ENCODE measurements at places on chromosomes 7 and 10.

GRCh38 chr7:34322841-34323240 is 335.2 kb upstream of the NPSR1 start:
- no peak for DNase-seq

- no peak for DNase-seq
Measured at GRCh38 chr7:71145906-71146901, 14.3 kb downstream of the GALNT17 start.

- DNase-seq: no peak
Measured at GRCh38 chr10:92914478-92915325, 66.4 kb downstream of the EXOC6 start.

DNA sequence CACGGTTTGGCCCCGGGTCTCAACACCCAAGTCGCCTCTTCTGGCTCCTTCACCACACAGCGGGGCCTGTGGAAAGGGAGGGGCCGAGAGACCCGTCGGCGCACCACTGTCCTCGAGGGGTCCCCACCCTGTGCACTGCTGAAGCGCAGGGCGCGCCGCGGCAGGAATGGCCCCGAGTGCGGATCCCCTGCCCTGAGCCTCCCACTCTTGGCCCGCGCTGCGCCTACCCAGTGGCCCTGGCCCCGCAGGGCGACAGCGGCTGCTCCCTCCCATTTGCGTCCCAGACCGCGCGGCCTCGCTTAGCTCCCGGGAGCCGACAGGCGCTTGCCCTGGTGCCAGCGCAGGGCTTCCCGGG is 2.1 kb upstream of the SFMBT2 start:
- no peak for DNase-seq

DNA sequence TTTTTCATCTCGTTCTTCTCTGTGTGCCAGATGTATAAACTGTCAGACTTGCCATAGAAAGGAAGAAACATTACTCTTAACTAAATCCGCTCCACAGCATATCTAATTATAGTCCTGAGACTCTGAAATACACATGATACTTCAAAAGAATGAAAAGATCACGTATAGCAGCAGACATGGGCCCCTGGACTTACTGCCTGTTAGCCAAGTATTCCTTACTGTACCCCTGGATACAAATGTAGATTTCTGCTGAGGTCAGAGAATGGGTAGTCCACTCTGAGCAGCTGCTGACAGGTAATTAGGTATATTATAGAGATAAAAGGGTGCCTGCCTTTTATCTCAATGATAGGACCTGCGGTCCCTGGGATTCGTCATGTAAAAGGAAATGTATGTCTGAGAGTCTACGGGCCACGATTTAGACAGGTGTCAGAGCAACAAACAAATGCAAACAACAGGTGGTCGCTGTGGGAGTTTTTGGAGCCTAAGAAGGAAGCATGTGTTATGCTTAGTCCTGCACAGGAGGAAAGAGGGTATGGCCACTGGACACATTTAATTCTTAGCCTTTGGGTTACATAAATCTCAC is 69.4 kb downstream of the VOPP1 start:
- no peak for DNase-seq

DNA sequence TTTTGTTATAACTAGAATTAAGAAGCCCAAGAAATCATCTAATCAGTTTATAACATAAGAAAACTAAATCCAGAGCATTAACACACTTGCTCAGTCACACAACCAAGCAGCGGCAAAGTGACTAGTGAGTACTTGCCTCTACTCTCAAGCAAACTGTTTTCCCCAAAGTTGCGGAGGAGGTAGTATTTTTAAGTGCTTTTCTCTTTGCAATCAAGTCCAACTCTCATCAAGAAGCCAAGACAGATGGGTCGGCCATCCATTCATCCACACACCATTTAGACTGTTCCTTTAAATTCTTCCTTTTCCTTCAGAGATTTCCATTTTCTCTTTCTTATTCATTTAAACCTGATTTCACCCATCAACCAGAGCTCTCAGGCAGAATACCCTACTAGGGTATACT is 25.4 kb downstream of the ARHGAP21 start:
- no peak for DNase-seq

GRCh38 chr7:130369110-130369711 is 11.1 kb upstream of the CPA1 start:
- DNase-seq: no peak

GRCh38 chr10:109974504-109975191 is 33.1 kb upstream of the ADD3 start:
- DNase-seq: no peak

- no peak for DNase-seq
Measured at GRCh38 chr7:77288676-77289320, 89.2 kb upstream of the FGL2 start.

- DNase-seq: no peak
Measured at GRCh38 chr10:130932326-130933007, 379.1 kb downstream of the TCERG1L start.

- DNase-seq: no peak
Measured at GRCh38 chr10:121900443-121901174, 27.2 kb downstream of the ATE1 start.

- no peak for DNase-seq
Measured at GRCh38 chr7:50208378-50208982, 96.0 kb upstream of the IKZF1 start.
